A549 treated with DMSO at 1 μM for 4 hours (cell line): ENCODE measurements at places on chromosomes 2 and 18. TPM values are rescaled to one million over a fixed set of nuclear protein-coding genes. Genes with fewer than 3 reads are reported as not detected.

NMUR1 gene
- total RNA-seq, result 0.04 TPM in 1 of 5 replicates, not detected in the others

RAX gene
- total RNA-seq, result not detected in 5 replicates

ACMSD gene
- not detected in 5 replicates for total RNA-seq

CYRIA gene
- 0.14 to 0.23 TPM (median 0.22 TPM) in 5 replicates for total RNA-seq

BOK gene
- 22.6 to 33.2 TPM (median 30.6 TPM) in 5 replicates for total RNA-seq

SPP2 gene
- not detected in 5 replicates for total RNA-seq

CENPO gene
- total RNA-seq, result 46.0 to 56.8 TPM (median 48.5 TPM) in 5 replicates

NT5C1B gene
- total RNA-seq, result not detected in 5 replicates

FSIP2 gene
- not detected in 5 replicates for total RNA-seq

CTAGE1 gene
- not detected in 5 replicates for total RNA-seq

PPIG gene
- 36.3 to 46.2 TPM (median 44.9 TPM) in 5 replicates for total RNA-seq

EPC2 gene
- total RNA-seq, result 10.4 to 12.6 TPM (median 11.7 TPM) in 5 replicates

PLGLB1 gene
- total RNA-seq, result 0.19 to 1.2 TPM (median 0.92 TPM) in 4 of 5 replicates, not detected in the other

PLCD4 gene
- 0.26 to 0.69 TPM (median 0.31 TPM) in 5 replicates for total RNA-seq

MOCOS gene
- total RNA-seq, result 2.9 to 4.0 TPM (median 3.8 TPM) in 5 replicates

GDF7 gene
- total RNA-seq, result 0.02 to 0.05 TPM (median 0.05 TPM) in 5 replicates

OTOF gene
- 0.03 to 0.11 TPM (median 0.09 TPM) in 5 replicates for total RNA-seq

NUP35 gene
- 35.3 to 40.9 TPM (median 37.4 TPM) in 5 replicates for total RNA-seq

EIF2B4 gene
- 47.8 to 65.5 TPM (median 62.2 TPM) in 5 replicates for total RNA-seq

VPS54 gene
- 12.9 to 17.7 TPM (median 15.5 TPM) in 5 replicates for total RNA-seq

HOXD12 gene
- total RNA-seq, result not detected in 5 replicates

SLC19A3 gene
- 2.5 to 3.8 TPM (median 3.2 TPM) in 5 replicates for total RNA-seq

RGPD4 gene
- total RNA-seq, result 0.02 to 0.08 TPM (median 0.05 TPM) in 4 of 5 replicates, not detected in the other

HOXD3 gene
- 0.15 to 0.18 TPM (median 0.16 TPM) in 4 of 5 replicates, not detected in the other for total RNA-seq

PCARE gene
- total RNA-seq, result not detected in 5 replicates
